ENCODE measurements at places on chromosomes 16 and 17.

GRCh38 chr16:89157778-89158177 is 13.8 kb upstream of the CDH15 start:
- no peak for DNase-seq

GRCh38 chr16:15885560-15886001 is 2.8 kb downstream of the CEP20 start:
- DNase-seq = no peak

- DNase-seq = no peak
These were observed 367.4 kb upstream of the TNRC6C start for GRCh38 chr17:77590951-77591735.

- no peak for DNase-seq
These were observed 189.5 kb downstream of the ABCC12 start for GRCh38 chr16:47966325-47966724.

- DNase-seq = peak; percentile 52
These were observed 34.3 kb downstream of the C17orf75 start for GRCh38 chr17:32307658-32308057.

DNA sequence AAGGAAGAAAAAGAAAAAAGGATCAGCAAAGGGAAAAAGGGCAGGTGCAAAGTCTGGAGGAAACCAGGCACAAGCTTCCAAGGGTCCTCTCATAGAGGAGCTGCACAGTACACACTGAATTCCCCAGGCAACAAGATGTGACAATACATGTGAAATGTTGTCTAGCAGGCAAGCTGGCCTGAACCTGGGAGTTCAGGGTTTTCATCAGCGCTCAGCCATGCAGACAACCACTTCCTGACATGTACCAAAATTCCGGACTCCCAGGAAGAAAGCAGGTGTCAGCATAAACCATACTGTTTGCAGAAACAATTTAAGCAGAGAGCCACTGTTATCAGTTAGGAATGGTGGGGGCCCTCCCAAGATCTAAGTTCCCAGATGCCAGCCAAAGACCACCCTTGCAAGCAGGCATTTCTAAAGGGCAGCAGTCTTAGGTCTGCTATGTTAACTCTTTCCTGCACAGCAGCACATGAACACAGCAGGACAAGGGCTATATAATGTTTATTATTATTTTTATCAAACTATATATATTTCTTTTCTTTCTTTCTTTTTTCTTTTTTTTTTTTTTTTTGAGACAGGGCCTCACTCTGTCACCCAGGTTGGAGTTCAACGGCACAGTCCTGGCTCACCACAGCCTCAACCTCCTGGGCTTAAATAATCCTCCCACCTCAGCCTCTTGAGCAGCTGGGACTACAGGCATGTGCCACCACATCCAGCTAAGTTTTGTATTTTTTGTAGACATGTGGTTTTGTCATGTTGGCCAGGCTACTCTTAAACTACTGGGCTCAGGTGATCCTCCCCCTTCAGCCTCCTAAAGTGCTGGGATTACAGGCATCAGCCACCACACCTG is 10.1 kb downstream of the TK2 start:
- DNase-seq = no peak

DNA sequence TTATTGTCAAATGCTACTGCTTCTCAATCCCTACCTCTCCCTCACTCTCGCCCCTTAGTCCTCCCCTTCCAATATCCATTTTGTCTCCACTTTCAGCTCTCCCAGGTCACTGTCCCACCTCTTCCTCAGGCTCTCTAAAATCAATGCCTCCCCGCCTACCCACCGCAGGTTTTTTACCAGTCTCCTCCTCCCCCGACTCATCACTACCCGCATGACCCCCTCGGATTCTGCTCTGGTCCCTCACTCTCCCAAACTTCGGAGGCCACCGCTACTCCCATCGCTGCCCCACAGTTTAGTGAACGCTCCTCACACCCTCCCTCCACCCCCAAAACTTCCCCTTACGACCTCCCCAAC is 513 bp downstream of the CRLF3 start:
- no peak for DNase-seq

DNA sequence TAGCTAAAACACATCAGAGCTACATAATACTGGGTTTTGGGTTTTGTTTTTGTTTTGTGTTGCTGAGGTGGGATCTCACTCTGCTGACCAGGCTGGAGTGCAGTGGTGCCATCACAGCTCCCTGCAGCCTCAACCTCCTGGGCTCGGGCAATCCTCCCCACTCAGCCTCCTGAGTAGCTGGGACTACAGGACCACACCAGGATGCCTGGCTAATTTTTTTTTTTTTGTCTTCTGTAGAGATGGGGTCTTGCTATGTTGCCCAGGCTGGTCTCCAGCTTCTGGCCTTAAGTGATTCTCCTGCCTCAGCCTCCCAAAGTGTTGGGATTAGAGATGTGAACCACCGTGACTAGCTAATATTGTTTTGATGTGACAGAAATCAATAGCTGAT is 6.2 kb downstream of the MEAK7 start:
- DNase-seq = no peak

DNA sequence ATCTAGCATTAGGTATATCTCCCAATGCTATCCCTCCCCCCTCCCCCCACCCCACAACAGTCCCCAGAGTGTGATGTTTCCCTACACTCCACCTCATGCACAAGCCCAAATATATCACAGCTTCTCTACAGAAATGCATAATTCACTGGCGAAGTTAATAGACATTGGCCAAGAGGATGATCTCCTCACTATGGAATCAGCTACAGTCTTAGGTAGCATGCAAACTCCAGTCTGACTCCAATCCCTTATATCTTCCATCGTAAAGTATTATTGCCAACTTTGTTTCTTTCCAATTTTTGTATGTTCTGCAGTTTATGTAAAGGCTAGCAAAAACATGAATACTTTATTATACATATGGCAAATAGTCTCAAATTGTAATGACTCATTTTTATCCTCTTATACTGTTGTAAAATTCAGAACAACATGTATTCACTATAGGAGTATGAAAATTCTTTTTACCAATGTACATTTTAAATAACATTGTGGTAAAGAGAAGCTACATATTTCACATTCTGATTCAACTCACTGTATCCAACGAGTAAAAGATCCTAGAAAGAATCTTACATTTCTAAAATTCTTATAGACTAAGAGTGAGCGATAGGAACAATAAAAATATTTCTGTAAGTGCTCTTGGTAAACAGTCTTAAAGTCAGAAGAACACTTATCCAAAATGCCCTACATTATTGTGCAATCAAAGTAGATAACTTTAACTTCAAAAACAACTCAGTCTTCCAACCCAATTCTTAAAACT is 871 bp downstream of the ABCA8 start:
- DNase-seq = no peak

- DNase-seq = no peak
These were observed 82.0 kb downstream of the MRM1 start for GRCh38 chr17:36683387-36683786.

- no peak for DNase-seq
These were observed 31.3 kb downstream of the CLEC19A start for GRCh38 chr16:19316846-19317245.

DNA sequence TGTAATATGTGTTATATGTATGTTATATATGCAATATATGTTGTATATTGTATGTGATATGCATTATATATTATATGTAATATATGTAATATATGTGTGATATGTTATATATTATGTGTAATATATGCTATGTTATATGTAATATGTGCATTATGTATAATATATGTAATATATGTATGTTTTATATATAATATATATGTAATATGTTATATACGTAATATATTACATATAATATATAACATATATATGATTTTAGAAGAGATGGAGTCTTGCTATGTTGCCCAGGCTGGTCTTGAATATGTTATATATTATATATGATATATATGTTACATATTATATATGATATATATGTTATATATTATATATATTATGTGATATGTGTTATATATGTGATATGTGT is 65.5 kb upstream of the DNAH17 start:
- no peak for DNase-seq

GRCh38 chr17:44287651-44288050 is 19.7 kb upstream of the SLC4A1 start:
- DNase-seq = no peak

DNA sequence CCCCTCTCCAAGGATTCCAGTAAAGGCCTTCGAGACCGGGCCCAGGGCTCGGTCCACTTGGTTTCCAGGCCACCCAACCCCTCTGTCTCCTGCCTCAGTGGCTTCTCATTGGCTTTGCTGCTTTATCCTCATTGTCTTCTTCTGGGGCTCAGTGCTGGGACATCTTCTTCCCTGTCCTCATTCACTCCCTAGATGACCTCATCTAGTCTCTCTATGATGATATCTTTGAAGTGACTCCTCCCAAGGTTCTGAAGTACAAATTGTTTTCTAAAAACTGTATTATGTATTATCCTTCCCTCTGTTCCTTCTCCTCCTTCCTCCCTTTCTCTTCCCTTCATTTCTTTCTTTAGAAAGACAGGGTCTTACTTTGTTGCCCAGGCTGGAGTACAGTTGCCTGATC is 27.1 kb upstream of the NDRG4 start:
- DNase-seq = no peak

DNA sequence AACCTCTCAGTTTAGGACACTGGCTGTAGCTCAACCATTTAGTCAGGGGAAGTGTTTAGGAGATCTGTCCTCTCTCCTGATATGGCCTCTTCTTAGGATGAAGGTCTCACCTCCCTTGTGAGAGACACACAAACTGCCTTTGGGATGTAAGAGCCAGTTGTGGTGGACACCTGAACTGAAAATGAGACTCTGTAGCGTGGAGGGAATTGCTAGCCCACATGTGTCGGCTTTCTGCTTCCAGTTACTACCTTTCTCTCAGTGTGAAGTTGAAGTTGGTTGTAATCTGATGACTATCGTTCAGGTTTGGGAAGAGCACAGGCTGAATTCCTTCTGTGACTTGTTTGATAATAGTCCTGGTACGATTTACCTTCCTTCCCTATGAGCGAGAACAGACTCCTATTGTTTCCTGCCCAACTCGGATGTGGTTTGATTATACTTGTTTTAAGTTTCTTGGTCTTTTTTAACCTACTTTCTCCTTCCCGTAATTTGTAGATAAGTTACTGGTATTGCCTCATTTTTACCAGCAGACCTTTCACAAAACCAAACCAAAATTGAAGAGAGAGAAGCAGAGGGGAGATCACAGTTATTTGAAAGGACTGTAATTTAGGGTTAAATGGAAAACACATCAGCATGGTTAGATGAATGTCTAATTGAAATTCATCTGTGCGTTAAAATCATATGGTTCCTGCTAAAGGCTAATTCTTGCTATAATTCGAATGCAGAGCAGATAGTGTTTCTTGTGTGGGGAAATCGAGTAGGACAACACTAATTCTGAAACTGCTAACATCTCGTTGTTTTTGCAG is 43.2 kb downstream of the CLEC16A start:
- no peak for DNase-seq

DNA sequence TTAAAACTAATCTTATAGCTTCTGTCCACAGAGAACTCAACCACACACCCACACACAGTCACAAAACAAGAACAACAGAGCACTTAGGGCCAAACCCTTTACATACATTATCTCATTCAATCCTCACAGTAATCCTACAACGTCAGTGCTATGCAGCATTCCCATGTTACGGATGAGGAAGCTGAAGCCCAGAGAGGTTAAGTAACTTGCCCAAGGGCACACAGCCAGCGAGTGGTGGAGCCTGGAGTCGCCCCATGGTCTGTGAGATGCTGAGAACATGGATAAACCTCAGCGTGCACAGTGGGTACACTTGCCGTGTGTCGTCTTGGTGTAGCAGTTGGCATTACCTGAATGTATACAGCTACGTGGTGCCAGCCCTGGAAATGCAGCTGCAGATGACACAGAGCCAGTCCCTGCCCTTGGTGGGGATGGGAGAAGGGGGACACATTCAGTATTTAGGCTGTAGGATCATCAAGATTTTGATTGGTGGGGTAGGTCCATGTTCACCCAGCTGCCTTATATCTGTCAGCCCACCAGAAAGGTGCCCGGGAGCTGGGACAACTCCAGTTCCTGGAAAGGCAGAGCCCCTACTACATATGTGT is 177.0 kb downstream of the IRF8 start:
- DNase-seq = no peak

DNA sequence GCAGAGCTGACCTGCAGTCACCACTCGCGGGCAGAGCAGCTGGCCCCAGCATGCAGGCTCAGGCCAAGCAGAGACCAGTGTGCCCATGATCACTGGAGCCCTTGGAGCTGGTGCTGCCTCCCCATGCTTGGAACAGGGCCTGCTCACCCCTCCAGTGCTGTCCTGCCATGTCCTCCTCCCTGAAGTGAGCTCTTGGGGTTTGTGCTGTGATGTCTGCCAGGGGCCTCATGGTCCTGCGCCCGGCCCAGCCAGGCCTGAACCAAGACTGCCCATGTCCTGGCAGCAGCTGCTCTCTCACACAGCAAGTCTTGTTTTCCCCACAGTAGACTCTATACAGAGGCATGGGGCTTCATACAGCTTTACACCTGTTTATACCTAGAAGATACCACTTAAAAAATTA is 24.6 kb downstream of the TMEM11 start:
- DNase-seq = no peak

DNA sequence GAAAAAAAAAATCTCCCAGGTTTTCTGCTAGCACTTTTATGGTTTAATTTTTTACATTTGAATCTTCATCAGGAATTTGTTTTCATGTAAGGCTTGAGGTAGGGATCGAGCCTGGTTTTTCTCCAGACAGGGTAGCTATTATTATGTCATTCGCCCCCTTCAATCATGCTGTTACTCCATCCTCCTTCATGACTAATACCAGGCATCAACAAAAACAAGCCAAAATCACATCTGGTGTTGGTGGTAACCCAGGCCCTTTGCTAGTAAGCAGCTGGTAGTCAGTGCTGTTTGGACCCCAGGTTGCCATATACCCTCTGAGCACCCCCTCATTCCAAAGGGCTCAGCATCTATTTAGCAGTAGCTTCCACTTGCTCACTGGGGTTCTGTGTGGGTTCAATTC is 29.5 kb downstream of the DRC3 start:
- no peak for DNase-seq

- DNase-seq = no peak
These were observed 1.9 kb downstream of the SRSF1 start for GRCh38 chr17:58005031-58005727.

- no peak for DNase-seq
These were observed 61.9 kb upstream of the CIBAR2 start for GRCh38 chr16:85173981-85174751.

DNA sequence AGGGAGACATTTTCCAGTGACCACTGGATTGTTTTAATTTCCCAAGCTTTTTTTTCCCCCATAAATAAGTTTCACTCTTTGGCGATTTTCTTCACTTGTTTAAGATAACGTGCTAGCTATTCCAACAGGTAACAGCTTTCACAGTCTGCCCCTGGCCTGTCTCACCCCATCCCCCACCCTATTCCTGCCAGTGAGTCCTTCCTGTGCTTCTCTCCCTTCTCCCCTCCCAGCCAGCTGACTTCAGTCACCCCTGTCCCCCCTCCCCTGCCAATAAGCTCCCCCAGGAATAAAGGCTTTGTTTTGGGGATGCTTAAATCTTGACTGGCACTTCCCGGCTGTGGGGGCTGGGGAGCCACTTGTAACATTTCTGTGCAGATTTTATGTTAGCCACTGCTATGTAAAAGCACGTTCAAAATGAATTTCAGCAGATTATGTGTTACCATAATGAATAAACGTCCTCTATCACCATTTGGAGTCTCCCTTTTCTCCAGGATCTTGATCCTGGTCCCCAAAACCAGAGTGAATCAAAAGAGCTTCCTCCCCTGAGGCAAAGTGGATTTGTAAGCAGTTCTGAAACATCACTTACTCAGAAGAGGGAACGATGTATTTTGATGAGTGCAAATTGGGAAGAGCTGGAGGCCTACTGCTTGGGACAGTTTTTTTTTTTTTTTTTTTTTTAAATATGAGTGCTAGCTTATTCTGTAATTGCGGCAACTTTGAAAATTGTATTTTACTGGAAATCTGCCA is 58.2 kb downstream of the IGF2BP1 start:
- no peak for DNase-seq
